Pulmonary artery endothelial cell (primary cell): ENCODE measurements at places on chromosomes 2 and 18. TPM values are rescaled to one million over a fixed set of nuclear protein-coding genes. Genes with fewer than 3 reads are reported as not detected.

Gene CARF
- 1.8 and 2.4 TPM in 2 replicates for total RNA-seq

Gene SIX3
- total RNA-seq = not detected in 2 replicates

Gene LIMS4
- 11.1 and 12.4 TPM in 2 replicates for total RNA-seq

Gene NR4A2
- 0.07 and 0.11 TPM in 2 replicates for total RNA-seq

Gene ATP6V1B1
- not detected in 2 replicates for total RNA-seq

Gene KCNIP3
- total RNA-seq = 0.33 and 0.35 TPM in 2 replicates
